ENCODE measurements at places on chromosomes 12 and 14. TPM values are rescaled to one million over a fixed set of nuclear protein-coding genes. Genes with fewer than 3 reads are reported as not detected.

Gene KRT82
- not detected for total RNA-seq

Gene CFAP54
- 0.89 TPM for total RNA-seq

Gene ACRBP
- 3.8 TPM for total RNA-seq

Gene SLC6A15
- total RNA-seq: 4.9 TPM

Gene ESYT1
- 116 TPM for total RNA-seq

DNA sequence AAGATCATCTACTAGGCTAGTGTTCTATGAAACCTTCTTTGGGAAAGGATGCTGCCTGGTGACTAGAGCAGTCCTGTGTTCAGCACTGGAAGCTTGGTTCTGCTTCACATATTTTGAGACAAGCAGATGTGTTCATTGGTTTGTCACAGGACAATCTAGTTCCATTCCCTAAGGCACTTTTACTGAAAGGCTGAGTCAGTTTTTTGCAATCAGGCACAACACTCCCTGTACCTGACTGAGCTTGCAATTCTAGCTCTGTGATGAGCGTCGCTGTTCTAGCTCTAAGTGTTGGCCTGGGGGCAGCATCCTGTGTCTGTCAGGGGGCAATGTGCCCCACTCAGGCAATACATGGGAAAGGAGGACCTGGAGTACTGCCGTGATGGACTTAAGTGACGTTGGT, 144.4 kb downstream of the CAND1 start:
- H3K27me3 ChIP-seq: peaks cover 5% of the 10 kb centered on the region
- no peak overlapping the region for H3K27ac ChIP-seq
- no peak for DNase-seq
- H3K4me3 ChIP-seq: no peak overlapping the region

GRCh38 chr12:96414637-96415036, 14.4 kb upstream of the CDK17 start:
- DNase-seq: no peak
- H3K4me1 ChIP-seq: no peaks in the 10 kb centered on the region
- no peak overlapping the region for H3K4me3 ChIP-seq
- no peak overlapping the region for H3K27ac ChIP-seq

GRCh38 chr14:68784978-68785533, 7.8 kb downstream of the ZFP36L1 start:
- no peak for DNase-seq
- peaks cover 21% of the 10 kb centered on the region for H3K4me1 ChIP-seq
- H3K27ac ChIP-seq: no peak overlapping the region
- no peak overlapping the region for H3K4me3 ChIP-seq
- H3K27me3 ChIP-seq: no peaks in the 10 kb centered on the region
- H3K36me3 ChIP-seq: peaks cover 29% of the 10 kb centered on the region

DNA sequence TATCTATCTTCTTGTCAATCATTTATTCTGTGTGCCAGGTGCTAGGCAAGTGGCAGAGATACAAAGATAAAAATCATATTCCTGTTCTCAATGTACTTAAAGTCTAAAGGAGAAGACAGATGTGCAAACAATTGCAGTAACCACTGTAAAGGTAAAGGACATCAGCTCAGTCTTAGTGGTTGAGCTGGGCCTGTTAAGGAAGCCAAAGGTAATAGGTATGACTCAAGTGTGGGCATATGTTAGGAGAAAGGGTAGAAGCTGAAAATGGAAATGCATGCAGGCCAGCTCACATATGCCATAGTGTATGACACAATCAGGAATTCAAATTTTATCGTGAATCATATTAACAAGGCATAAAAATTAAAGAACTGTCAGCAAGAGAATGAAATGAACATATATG, 49.8 kb downstream of the FAR2 start:
- no peak for DNase-seq
- H3K4me1 ChIP-seq: no peaks in the 10 kb centered on the region
- H3K27me3 ChIP-seq: no peaks in the 10 kb centered on the region
- no peaks in the 10 kb centered on the region for H3K36me3 ChIP-seq

Data from endodermal cell (in vitro differentiated cells).